Smooth muscle cell of the pulmonary artery (primary cell): ENCODE measurements at places on chromosomes 1 and 21. TPM values are rescaled to one million over a fixed set of nuclear protein-coding genes. Genes with fewer than 3 reads are reported as not detected.

The EPHA2 gene
- 34.7 and 76.8 TPM in 2 replicates for total RNA-seq

The SPRR2G gene
- total RNA-seq, result not detected in 2 replicates

The AQP10 gene
- total RNA-seq, result 0.07 and 0.13 TPM in 2 replicates

The TMEM69 gene
- 7.6 and 10.5 TPM in 2 replicates for total RNA-seq

The OR10Z1 gene
- total RNA-seq, result not detected in 2 replicates

The FAM177B gene
- total RNA-seq, result not detected in 2 replicates

The OR2M3 gene
- total RNA-seq, result not detected in 2 replicates

The KCNAB2 gene
- total RNA-seq, result 5.0 and 7.6 TPM in 2 replicates

The XKR8 gene
- 5.5 and 6.3 TPM in 2 replicates for total RNA-seq

The DYNLT5 gene
- total RNA-seq, result 0.46 and 0.65 TPM in 2 replicates

The KRTAP8-1 gene
- not detected in 2 replicates for total RNA-seq

The PDXK gene
- 138 and 187 TPM in 2 replicates for total RNA-seq

The CCDC30 gene
- 1.4 and 1.9 TPM in 2 replicates for total RNA-seq

The HPDL gene
- total RNA-seq, result 0.33 and 0.86 TPM in 2 replicates

The PRKAA2 gene
- total RNA-seq, result 4.4 and 9.8 TPM in 2 replicates

The FCRL5 gene
- total RNA-seq, result not detected in 2 replicates

The OR2L13 gene
- not detected in 2 replicates for total RNA-seq

The MXRA8 gene
- 247 and 264 TPM in 2 replicates for total RNA-seq

The FCRL6 gene
- not detected in 2 replicates for total RNA-seq

The RABGAP1L gene
- 30.1 and 32.4 TPM in 2 replicates for total RNA-seq
